Stimulated activated CD8-positive, alpha-beta memory T cell treated with anti-CD3 and anti-CD28 coated beads, Interleukin-7, amount 100 ng/mL, for 24 hours (primary cell): ENCODE measurements at places on chromosomes 1 and 21.

DNA sequence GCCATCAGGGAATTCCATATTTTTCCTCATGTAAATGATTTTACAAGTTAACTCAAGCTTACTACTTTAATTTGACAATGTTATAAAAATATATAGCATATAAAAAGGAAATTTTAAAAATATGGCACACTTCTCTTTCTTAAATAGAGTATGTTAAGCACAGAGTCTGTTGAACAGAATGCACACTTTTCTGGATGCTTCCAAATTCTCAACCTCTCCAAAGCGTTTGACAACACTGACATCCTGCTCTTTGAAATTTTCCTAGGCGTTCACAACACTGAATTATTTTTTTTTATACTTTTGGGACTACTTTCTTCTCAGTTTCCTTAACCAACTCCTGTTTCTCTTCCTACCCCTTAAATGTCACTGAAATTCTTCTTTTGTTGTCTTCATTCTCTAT is 117.8 kb upstream of the PLXNA2 start:
- no peak for DNase-seq

GRCh38 chr1:56437959-56438358 is 141.4 kb downstream of the PLPP3 start:
- no peak for DNase-seq

DNA sequence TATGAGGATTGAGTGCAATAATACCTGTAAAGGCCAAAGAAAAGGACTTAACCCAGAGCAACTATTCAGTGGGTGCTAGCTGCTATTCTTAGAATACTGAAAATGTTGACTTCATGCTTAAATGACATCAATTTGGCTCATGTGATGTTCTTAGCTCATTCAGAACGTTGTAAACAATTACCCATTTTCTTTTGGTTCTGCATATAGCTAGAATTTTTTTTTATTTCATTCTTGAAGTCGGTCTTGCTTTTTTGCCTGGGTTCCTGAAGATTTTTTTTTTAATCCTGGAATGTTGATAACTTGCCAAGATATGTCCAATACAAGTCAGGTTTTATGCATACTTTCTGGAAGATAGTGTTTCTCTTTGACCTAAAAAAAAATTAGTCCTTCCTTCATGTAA is 772.0 kb downstream of the LTN1 start:
- no peak for DNase-seq

DNA sequence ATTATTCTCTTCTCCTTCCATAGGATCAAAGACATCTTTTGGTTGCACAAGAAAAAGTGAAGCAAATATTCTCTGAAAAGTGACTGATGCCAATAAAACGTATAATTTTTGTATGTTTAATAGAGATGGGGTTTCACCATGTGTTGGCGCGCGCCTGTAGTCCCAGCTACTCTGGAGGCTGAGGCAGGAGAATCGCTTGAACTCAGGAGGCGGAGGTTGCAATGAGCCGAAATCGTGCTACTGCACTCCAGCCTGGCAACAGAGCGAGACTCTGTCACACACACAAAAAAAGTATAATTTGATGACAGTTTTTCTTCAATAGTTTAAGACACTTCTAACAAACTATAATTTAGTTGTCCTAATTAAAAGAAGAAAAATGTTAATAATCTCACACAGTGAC is 23.8 kb downstream of the ANP32E start:
- DNase-seq = no peak

DNA sequence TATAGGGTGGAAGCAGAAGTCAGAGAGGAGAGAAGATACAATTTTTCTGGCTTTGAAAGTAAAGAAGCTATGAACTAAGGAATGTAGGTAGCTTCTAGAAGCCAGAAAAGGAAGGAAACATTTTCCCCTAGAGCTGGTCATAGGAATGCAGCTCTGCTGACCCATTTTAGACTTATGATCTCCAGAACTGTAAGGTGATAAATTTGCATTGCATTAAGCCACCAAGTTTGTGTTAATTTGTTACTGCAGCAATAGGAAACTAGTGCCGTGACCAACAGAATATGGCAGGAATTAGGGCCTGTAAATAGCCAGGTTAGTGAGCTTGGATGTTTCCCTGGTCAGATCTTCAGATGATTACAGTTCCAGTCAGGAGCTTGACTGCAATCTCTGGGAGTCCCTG is 244.3 kb upstream of the C1orf105 start:
- no peak for DNase-seq

DNA sequence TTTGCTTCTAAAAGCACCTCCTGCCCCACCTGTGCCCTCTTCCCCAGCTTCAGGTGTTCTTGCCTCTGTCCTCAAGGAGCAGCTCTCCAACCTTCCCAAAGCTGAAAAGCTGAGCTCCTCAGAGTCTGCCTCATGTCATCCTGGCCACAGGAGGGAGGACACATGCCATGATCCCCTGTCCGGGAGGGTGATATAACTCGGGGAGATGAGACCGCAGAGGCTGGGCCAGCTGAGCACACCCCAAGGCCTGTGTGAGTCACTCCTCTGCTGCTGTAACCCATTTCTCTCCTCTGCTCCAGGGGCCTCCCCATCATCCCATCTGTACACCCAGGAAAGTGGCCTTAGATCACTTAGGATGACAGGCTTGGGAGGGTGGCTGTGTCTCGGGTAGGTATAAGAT is 49.8 kb downstream of the EPHB2 start:
- DNase-seq = no peak

DNA sequence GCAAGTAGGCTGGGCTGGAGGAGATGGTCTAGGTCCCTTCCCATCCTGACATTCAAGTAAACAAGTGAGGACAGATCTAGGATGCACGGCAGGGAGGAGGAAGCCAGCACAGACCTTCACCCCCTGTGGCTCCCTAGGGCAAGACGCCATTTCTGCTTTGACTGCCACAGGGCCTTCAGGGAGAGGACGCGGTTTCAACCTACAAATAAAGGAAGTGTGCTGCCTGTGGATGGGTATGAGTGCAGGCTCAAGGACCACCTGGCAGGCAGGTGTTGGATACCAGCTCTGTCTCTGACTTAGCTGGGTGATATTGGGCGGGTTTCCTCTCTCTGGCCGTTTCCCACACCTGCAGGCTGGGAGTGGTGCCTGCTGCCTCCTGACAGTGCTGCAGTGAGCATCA is 16.2 kb downstream of the SLC2A1 start:
- no peak for DNase-seq

DNA sequence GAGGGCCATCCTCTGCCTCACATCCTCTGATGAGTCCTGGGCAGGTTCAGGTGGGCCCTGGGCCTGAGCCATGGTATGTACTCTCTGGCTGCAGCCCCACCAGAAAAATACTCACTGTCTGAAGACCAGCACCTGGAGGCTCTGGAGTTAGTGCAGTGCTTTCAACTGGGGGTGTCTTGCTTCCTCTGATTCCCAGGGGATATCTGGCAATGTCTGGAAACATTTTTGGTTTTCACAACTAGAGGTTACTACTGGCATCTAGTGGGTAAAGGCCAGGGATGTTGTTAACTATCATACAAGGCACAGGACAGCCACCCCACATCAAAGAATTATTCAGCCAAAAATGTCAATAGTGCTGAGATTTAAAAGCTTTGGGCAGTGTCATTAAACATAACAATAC is 152.7 kb downstream of the HIVEP3 start:
- no peak for DNase-seq

GRCh38 chr1:15459771-15460707 is 3.5 kb downstream of the CELA2A start:
- DNase-seq = no peak

- no peak for DNase-seq
Measured at GRCh38 chr1:206491616-206492015, 15.7 kb upstream of the RASSF5 start.

DNA sequence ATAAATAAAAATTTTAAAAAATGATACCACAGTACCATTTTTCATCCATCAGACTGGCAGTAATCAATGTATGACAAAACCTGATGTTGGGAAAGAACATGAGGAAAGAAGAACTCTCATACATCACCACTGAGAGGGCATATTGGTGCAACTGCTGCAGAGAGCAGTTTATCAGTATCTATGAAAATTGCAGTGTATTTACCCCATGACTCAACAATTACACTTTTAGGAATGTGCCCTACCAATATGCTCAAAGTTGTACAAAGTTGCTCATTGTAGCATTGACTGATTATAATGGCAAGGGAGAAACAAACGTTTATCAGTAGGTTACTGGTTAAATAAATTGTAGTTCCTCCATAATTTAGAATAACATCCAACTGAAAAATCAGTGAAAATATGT is 36.7 kb downstream of the CATSPERE start:
- no peak for DNase-seq

DNA sequence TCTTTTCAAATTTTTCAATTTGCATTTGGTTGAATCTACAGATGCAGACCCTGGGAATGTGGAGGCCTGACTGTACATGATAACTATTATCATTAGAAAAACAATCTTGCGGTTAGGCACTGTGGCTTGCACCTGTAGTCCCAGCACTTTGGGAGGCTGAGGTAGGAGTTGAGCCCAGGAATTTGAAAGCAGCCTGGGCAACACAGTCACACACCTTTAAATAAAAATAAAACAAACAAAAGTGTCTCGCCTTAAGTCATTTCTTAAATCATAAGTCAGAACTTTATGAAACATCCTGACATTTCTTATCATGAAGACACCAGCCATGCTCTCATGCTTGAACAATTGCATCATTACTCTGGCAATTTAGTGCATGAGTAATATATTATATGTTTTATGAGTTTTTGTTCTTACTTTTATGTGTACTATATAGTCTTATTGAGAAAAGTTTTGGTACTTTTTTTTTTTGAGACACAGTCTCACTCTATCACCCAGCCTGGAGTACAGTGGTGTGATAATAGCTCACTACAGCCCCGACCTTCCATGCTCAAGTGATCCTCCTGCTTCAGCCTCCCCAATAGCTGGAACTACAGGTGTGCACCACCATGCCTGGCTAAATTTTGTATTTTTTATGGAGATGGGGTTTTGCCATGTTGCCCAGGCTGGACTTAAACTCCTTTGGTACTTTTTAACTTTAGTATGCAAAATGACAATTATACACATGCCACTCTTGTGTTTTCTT is 7.8 kb downstream of the TBX19 start:
- DNase-seq = no peak

- no peak for DNase-seq
Measured at GRCh38 chr21:35641271-35642016, 418.9 kb downstream of the SETD4 start.

GRCh38 chr1:84353695-84354094 is 44.6 kb upstream of the DNASE2B start:
- DNase-seq = no peak

GRCh38 chr21:14488672-14489204 is 57.4 kb downstream of the SAMSN1 start:
- no peak for DNase-seq

- DNase-seq = no peak
Measured at GRCh38 chr1:198030682-198031081, 113.5 kb downstream of the LHX9 start.

DNA sequence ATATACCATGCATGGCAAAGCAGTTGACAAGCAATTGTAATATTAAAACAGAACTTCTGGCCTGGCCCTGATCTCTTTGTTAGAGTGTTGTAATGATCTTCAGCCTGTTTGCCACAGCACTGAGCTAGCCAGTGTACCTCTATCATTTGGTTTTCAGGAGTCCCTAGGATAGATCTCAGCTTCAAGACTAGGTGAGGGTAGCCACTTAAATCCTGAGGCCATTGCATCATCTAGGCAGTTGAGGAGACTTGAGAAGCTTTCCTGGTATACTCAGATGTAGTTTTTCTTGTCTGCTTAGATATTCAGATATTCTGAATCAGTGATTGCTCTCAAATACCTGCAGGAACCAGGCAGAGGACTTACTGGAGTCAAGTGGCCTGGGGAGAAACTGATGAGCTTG is 14.7 kb downstream of the S1PR1 start:
- no peak for DNase-seq

DNA sequence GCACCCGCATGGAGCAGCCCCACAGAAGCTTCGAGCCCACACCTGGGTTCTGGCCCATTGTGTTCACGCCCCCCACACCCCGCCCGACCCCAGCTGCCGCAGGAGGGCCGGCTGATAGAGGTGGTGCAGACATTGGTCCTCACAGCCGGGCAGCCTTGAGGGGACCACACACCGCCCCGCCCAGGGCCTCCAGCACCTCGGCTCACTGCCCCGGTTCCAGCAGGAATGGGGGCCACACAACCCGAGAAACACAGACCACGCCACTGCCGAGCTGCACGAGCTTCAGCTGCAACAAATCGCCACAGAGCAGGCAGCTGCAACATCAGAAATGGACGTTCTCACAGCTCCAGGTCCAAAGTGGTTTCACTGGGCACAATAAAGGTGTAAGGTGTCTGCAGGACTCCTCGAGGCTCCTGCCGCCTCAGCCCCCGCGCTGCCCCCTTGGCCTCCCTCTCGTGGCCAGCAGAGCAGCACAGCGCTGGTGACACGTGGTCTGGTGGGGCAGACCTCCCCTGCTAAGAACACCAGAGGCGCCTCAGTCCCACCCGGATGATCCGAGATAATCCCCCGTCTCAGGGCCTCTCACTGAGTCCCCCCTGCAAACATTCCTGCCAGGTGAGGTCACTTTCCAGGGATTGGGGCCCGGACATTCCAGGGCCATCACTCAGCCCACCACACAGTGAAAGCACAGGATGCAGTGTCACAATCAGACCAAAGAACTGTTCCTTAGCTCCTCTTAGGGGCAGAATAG is 62.3 kb upstream of the ADARB1 start:
- DNase-seq = no peak

DNA sequence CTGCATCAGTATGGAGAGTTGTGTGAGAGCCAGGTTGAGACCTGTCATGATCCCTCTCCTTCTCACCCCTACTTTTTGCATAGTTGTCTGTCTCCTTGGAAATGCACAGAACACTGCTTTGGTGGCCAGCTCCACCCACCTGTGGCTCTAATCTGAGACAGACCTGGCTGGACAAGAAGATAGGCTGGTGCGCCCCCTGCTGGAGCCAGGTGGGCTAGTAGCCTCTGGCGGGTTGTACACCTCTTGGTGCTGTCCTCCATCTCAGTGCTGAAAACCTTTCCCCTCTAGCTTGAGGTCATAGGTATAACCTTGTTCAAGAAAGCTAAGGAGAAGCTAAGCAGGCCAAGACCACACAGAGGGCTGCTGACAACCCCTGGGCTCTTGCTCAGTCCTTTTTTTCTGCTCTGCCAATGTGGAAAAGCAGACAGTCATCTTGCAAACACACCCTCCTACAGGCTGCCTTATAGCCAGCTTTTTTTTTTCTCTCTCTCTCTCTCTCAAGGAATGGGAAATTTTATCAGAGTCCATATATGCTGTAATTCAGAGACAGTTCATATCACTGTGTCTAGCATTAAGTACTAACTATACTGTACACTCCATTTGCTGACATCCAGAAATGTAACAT is 58.8 kb upstream of the SPATA6 start:
- DNase-seq = peak; percentile 15

DNA sequence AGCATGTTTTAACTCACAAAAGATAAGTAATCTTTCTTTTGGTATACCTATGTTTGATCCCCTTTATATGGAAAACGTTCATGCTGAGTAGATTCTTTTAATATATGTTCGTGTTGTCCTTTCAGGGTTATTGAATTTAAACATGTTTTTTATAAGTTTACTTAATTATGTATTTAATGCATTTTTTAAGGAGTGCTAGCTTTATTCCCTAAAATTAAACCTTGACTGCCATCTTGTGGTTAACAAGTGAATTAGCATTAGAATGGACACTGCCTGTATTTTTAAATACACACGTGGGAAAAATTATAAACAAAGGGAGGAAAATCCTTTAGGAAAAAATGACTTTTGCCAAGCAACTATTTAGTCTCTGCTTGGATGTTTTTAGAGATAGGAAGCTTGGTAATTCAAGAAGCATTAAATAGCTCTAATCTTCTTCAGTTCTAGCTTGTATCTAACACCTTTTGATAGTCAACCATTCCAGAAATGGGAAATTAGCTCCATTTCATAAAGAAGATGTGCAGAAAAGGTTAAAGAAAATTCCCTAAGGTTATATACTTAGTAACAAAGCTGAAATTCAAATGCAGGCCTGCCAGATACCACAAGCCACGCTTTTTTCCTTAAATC is 43.0 kb downstream of the UBE2U start:
- DNase-seq = no peak
